ENCODE measurements at places on chromosomes 13 and 19.
A peak's percentile ranks its signal among the peaks of the same experiment; 100 is the strongest.

DNA sequence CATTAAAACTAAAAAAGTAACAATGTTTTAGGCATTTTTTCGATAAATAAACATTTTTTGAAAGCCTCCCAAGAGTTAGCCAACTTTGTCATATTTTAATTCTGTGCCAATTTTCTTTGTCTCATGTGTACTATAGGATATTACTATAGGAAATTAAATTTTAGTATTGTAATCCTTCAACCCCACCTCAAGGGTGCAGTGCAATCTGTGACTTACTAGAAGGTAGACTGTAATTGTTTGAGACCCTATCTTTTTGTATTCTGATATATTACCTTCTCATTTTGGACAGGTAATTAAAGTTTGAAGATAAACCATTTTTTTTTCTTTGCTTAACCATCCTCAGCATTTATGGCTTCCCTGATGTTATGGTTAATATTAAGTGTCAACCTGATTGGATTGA is 457.8 kb downstream of the PCDH20 start:
- no peak for DNase-seq

DNA sequence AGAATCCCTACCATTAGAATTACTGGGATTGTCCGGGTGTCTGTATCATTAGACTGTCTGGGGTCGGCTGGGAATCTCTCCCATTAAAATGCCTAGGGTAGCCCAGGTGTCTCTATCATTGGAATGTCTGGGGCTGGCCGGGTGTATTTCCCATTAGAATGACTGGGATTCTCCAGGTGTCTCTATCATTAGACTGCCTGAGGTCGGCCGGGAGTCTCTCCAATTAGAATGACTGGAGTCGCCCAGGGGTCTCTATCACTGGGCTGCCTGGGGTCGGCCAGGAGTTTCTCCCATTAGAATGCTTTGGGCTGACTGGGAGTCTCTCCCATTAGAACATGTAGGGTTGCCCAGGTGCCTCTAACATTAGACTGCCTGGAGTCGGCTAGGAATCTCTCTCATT is 1560.7 kb downstream of the UQCRFS1 start:
- DNase-seq: no peak

DNA sequence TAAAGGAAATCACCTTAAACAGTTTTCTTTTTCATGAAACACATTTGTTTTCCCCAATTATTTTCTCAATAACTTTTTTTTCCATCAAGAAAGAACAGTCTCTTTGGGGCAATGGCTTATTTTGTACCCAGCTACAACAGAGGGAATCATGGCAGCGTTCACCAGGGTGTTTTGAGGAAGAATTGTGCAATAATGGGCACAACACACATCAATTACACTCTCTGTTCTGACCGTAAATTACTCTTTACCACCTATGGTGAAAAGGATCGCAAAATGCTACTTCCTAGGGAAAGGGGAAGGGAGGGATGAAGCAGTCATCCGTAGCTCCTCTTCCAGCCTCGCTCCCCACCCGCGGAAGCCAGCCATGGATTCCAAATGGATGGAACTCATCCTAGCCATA is 38.6 kb downstream of the TMTC4 start:
- no peak for DNase-seq

DNA sequence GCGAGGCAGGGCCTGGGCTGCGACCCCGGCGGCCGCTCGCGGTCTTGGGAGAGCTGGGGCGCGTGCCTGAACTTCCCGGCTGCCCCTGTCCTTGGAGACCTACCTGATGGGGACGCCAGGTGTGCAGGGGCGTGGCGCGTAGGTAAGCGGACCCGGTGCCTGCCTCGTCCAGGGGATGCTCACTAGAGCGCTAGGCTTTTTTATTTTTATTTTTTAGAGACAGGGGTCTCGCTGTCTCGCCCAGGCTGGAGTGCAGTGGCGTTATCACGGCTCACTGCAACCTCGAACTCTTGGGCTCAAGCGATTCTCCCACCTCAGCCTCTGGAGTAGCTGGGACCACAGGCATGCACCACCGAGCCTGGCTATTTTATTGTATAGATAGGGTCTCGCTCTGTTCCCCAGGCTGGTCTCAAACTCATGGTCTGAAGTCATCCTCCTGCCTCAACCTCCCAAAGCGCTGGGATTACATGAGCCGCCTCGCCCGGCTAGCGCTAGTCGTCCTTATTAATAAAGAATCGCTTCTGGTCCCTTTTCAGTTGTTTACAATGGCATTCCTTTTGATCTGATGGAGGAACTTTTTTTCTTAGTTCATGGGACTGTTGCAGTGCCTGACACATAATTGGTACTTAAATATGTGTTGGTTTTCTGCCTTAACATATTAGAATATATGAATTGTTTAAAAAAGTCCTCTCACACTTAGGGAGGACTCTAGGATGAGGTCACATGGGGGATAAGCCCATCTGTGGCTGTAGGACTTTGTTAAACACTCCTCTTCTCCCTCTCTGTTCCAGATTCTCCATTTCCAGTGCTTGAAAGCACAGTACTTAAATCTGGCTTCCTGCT is 812 bp downstream of the DPY19L3 start:
- DNase-seq: peak; percentile 23

DNA sequence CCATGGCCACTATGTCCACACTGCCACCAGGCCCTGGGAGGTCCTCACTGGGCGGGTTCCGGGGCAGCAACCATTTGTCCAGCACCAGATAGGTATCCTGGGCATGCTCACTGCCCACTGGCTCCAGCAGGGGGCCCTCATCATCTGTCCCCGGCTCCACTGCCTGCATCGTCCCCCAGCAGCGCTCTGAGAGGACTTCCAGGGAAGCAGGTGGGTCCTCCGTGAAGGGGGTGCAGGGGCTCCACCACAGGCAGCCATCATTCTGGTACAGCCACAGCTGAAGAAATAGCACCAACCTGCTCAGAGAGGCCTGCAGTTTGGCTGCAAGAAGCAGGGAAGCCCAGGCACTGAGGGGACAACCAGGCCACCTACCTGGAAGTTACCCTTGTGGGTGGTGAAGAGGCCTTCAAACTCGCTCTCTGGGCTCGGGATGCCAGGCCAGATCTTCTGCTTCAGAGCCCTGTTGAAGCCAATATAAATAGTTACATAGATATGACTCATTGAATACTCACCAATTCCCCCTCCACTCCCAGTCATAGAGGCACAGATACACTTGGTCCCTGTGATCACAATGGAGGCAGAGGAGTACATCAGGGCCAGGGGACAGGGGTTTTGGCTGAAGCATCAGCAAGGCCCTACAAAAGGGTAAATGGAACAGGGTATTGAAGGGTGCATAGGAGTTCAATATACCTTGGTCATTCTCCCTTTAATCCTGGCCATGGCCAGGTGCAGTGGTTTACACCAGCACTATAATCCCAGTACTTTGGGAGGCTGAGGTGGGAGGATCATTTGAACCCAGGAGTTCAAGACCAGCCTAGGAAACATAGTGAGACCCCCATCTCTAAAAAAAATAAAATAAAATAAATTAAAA is 4.1 kb downstream of the SWSAP1 start:
- DNase-seq: no peak

- no peak for DNase-seq
Observed at GRCh38 chr13:106942563-106942962, 374.6 kb upstream of the ARGLU1 start.

DNA sequence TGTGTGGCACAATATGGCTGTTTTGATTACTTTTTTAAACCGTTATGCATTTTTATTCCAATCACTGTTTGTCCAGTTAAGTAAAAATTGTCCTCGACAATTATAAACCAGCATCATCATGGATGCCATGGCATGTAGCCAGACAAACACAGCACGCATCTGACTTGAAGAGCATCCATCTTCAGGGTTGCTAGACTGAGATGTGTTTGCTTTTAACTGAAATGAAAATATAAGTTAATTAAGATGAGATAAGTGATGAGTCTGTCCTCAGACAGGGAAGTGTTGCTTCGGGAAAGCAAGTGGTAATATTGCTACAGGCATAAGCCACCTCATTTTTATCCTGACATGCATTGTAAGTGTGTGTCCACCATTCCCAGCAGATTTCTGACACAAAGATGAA is 92.8 kb upstream of the TPP2 start:
- no peak for DNase-seq

DNA sequence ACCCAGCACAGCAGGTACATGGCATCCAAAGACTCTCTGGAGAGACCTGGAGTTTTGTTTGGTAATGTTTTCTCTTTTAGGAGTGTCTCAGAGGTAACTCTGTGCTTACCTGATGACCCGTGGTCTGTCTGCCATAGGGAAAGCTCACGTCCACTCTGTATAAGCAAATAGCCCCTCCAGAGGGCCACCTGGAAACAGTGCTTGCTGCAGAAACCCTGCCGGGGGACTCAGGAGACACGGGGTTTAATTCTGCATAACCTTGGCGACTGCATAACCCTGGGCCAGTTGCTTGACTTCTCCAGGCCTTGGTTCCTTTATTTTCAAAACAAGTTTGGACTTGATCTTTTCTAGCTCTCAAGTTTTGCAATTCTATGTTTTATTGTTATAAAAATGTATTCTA is 187.2 kb upstream of the SOX1 start:
- DNase-seq: no peak

- DNase-seq: no peak
Observed at GRCh38 chr13:105530468-105530867, 1005.0 kb downstream of the EFNB2 start.

GRCh38 chr19:31666126-31666525 is 316.9 kb upstream of the TSHZ3 start:
- DNase-seq: no peak

DNA sequence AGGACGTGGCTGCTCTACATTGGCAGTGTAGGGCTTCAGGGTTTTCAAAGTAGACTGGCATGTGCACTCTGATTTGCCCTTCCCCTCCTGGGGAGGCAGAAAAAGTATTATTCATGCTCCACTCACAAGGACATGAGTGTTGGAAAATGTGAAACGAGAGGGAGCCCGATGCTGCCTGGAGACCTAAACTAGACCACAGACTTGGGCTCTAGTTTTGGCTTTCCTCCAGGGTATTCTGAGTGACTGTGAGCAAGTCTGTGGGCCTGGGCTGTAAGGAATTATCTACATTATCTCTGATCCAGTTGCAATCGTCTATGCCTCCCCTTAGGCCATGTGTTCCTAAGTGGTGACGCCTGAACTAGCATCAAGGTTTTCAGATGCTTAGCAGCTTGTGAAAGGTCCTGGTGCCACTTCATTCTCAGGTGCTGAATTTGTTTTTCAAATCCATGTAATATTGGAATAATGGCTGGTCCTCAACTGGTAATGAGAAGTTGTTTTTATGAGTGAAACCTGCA is 55.0 kb downstream of the MRPL57 start:
- DNase-seq: peak; percentile 72

DNA sequence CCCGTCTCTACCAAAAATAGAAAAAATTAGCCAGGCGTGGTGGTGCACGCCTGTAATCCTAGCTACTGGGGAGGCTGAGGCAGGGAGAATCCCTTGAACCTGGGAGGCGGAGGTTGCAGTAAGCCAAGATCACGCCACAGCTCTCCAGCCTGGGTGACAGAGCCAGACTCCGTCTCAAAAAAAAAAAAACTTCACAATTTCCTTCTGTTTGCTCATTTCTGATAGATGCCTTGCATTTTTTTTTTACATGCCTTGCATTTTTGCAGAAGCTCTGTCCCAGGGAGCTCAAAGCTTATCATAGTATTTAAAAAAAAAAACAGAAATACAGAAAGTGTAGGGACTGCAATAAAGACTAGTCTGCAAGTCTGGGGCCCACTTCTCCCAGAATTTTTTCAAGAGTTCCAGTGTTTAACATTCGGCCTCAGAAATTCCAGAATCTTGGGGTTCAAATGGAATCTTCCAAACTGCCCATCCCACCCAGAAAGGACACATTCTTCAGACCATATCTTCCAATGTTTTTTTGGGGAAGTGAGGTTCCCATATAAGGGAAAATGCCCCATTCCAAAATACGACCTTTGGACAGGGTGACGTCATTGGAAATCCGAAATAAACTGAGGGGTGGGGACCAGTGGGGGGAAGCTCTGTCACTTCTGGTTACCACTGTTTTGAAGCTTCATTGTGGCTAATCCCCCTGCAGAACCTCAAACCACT is 17.2 kb upstream of the RAB8A start:
- peak; percentile 78 for DNase-seq

DNA sequence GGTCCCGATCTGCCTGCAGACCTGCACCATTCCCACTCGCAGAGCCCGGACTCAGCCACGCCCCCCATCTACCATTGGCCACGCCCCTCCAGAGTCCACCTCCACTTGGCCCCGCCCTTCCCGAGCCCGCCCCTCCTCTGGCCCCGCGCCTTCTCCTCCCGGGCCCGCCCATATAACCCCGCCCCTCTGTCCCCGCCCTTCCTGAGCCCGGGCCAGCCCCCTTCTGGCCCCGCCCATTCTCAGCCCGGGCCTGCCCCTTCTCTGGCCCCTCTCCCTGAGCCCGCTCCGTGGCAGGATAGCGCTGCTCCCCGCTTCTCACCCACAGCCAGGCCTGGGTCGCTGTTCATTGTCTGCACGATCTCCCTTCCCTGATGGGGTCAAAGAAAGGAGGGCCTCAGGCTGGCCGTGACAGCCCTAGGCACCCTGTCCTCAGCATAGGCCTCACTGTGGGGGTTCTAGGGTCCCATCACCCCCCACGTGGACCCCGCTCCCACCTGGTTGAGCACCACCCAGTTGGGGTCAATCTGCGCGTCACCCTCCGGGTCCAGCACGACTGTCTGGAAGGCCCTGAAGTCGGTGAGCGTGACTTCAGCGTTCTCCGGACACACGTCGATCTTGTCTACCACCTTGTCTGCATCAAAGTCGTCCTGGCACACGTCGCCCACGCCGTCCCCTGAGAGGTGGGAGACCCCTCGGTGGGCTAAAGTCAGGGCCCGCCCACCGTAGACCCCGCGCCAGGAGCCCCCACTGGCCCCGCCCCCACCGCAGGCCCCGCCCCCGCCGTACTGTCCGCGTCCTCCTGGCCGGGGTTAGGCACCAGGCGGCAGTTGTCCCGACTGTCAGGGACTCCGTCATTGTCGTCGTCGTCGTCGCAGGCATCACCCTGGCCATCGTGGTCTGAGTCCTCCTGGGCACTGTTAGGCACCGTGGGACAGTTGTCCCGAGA is 5.7 kb downstream of the COMP start:
- peak; percentile 55 for DNase-seq

- DNase-seq: peak; percentile 78
Observed at GRCh38 chr19:49421039-49421877, 2.0 kb downstream of the PTH2 start.

DNA sequence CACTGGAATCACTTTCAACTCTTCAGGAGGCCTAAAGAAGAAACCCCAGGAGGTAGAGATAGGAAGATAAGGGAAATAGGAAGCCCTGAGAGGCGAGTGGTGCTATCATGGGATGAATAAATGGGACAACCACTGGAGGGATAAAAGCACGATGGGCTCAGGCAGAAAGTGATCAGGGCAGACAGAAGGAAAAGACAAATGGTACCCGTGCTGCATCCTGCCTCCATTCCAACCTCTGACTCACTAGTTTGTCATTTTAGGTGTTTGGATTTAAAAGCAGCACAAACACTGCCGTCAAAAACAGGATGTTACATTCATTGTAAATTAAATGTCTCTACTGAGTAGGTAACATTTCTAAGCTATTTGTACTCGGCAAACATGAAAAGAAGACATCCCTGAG is 314.3 kb upstream of the HTR2A start:
- DNase-seq: no peak
